ENCODE measurements at places on chromosomes 6 and 20.

GRCh38 chr6:24283043-24283985 is 74.5 kb downstream of the DCDC2 start:
- DNase-seq: peak; percentile 92

DNA sequence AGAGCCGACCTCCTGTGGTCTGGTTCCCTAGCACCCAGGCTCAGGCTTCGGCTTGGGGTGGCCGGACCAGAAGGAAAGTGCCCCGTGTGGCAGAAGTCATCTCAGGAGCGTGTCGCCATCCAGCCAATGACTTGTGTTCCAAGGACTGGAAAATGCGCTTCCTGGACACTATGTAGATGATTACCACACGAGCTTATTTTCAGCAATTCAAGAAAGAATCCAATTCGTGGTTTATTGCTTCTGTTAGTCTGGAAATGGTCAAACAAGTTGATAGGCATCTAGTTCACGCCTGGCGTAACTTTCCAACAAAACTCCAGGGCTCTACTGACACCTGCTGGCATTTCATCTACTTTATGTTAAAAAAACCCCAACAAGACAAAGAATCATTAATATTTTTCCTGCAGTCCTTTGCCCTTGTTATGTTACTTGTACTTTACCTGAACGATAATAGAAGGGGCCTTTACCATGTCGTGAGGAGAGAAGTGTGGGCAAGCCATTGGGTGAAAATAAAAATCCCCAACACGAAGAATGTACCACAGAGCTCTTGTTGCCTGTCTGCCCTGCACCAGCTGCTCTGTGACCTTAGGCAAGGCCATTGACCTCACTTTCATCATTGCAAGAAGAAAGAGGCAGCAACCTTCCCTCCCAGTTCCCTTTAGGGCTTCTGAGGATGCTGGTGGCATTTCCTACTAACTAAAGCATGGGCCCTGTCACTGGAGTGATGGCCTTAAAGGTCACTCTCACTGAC is 154.7 kb upstream of the LAMP5 start:
- DNase-seq: peak; percentile 36

GRCh38 chr6:166931426-166931970 is 24.9 kb downstream of the RNASET2 start:
- no peak for DNase-seq

- peak; percentile 42 for DNase-seq
These were observed 54.8 kb downstream of the ADGRB3 start for GRCh38 chr6:68689910-68690309.

DNA sequence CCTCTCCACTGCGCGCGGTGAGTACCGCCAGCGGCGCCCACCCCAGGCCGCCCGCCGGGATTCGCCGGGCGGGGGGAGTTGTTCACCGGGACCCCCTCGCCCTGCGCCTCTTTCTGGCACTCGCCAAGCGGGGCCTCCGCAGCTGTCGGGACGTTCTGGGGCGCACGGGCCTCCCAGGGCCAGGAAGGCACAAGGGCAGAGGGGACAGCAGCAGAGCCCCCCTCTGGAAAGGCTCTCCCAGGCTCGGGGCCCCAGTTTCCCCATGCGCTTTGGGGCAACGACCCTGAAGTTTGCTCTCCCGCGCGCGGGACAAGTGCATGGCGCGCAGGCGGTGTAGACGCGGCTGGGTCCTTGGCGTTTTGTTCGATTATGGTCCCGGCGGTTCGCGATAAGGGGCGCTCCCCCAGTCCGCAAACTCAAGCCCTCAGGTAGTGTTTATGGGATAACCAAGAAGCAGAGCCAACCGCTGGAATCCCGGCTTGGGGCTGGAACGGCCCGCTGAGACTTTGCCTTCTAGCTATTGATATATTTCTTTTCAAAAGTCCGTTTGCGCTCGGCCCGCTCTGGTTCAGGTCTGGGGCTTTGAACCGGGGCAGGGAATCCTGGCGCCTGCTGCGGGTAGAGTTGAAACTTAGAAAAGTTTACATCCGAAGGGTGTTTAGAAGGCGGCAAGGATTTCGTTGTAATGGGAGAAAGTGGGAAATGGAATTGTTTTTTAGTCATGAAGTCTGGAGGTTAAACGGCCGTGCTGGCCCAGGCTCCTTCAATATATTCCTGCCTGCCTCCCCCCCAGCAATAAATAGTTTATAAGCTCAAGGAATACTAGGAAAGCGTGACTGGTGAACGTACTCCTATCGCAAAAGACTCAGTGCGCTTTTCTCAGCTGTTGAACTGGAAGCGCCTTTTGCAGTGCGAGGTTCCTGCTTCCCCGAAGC is 595 bp downstream of the EYA2 start:
- DNase-seq: peak; percentile 8

- no peak for DNase-seq
These were observed 32.7 kb upstream of the PSMF1 start for GRCh38 chr20:1085492-1086276.

DNA sequence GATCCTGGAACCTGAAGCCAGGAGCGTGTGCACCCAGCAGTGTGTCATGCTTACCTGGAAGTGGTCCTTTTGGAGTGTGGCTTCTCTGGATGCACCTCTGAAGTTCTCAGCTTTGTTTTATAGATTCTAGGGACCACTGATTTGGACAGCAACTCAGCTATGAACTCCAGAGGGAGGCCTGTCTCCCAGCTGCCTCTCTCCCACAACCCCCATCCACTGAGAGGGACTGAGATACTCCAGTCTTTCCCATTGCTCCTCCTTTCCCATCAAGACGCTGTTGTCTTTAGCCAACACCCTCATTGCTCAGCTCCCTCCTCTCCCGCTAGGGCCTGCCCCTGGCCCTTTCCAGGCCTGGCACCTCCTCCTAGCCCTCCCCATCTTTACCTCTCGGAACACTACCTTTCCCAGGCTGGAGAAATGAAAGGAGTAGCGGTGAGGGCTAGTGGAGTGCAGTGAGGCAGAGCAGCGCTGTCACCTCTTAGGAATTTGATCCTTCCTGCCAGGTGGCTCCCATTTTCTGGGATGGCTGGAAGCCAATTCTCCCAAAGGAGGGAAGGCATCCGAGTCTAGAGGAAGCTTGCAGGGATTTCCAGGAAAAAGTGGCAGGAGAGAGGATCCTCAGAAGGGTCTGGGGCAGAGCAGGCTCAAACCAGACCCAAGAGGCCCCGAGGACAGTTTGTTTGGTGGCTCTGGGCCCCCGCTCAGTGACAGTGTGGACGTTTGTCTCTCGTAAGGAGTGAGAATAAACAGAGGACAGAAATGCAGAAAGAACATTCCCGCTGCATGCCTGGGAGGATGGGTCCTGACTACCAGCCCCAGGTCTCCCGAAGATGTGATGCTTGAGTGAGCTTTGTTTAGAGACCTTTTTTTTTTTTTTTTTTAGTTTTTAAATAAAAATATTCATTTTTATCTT is at the start of gene LRRN4:
Gene LRRN4 (minus strand): TSS at position 285 of the 913 bp plus-strand sequence. CDS start 1,261 bp downstream, outside the sequence.
- peak; percentile 75 for DNase-seq

GRCh38 chr20:50127587-50128519 is 14.9 kb upstream of the UBE2V1 start:
- DNase-seq: no peak

- no peak for DNase-seq
These were observed 63.8 kb upstream of the CD83 start for GRCh38 chr6:14053811-14054210.

- DNase-seq: peak; percentile 47
These were observed 15.0 kb downstream of the PBOV1 start for GRCh38 chr6:138203315-138203714.

- DNase-seq: no peak
These were observed 53.3 kb downstream of the TNFRSF21 start for GRCh38 chr6:47256361-47256760.

DNA sequence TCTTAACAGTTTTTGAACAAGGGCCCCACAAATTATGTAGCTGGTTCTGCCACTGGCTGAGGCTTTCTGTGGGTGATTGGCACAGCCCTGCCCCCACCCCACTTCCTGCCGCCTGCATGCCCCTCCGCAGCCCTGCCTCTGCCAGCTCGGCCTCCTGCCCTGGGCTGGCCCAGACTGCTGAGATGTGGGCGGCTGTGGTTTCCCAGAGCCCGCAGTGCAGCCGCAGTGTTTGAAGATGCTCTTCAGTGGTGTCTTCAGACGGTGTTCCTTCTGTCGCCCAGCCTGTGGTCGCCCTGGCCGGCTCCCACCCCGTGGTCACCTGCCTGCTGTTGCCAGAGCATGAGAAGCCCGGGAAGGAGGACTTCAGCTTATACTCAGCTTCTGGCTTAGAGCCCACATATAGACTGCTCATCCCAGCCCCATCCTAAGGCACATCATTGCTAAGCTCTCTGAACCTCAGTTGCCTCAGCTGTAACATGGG is 154.3 kb downstream of the VEGFA start:
- no peak for DNase-seq
